T-helper 2 cell treated with Interferon-gamma antibody and Interleukin-4, amounts not matched to agents 100 ng/mL and 5 ng/mL, for 36 hours (primary cell): ENCODE measurements at places on chromosomes 3 and 15. TPM values are rescaled to one million over a fixed set of nuclear protein-coding genes. Genes with fewer than 3 reads are reported as not detected.

Gene SPESP1
- 0.64 and 1.0 TPM in 2 replicates for total RNA-seq

Gene RNU5B-1
- total RNA-seq, result not detected in 2 replicates

Gene TP63
- total RNA-seq, result 2.9 TPM in 2 replicates

Gene ANKRD28
- total RNA-seq, result 58.4 and 60.4 TPM in 2 replicates

Gene SEMA3B
- total RNA-seq, result 0.30 and 0.57 TPM in 2 replicates

Gene OIP5
- 18.7 TPM in 2 replicates for total RNA-seq

Gene SCAANT1
- total RNA-seq, result not detected in 2 replicates

Gene ADAMTS7
- total RNA-seq, result 2.3 and 2.5 TPM in 2 replicates

Gene FBXW12
- not detected in 2 replicates for total RNA-seq

Gene CDCP1
- total RNA-seq, result 21.8 and 22.7 TPM in 2 replicates

Gene CTXN2
- total RNA-seq, result 0.05 TPM in 1 of 2 replicates, not detected in the other

Gene NPRL2
- 44.4 and 49.6 TPM in 2 replicates for total RNA-seq

Gene FOXB1
- total RNA-seq, result 1.5 and 1.6 TPM in 2 replicates
